ENCODE measurements at places on chromosomes 16 and 17.

DNA sequence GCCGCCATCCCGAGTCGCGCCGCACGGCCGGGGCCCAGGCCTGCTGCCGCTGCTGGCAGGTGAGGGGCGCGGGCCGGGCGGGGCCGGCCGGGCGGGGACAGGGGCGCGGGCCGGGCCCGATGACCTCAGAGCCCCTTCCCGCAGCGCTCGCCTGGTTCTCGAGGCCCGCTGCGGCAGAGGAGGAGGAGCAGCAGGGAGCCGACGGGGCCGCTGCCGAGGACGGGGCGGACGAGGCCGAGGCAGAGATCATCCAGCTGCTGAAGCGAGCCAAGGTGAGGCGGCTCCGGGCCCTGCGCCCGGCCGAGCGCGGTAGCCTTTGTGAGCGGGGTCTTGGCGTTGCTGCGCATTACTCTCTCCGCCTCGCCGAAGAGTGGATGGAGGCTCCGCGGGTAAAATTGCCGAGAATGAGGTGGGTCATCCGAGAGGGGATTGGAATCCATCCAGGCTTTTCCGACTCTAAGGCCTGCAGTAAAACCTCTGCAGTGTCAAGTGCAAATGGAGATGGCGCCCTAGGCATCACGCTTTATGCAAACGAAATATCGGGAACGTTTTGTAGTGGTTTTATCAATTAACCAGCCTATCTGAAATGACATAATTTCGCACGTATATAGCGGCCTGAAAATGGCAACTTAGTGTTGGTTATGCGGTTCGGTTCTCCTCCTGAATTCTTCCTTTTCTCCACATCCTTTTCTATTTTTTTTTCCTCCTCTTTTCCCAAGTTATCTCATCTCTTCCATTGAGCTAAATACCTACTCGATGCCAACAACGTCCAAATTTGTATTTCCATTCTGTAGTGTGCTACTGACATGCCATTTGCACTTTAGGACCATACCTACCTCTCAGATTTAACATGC, 577 bp downstream of the TTC19 start:
- peak overlapping the region; percentile 92 for H3K27ac ChIP-seq
- peak; percentile 49 for DNase-seq
- peaks cover 28% of the 10 kb centered on the region for H3K4me1 ChIP-seq
- H3K4me3 ChIP-seq: peak overlapping the region; percentile 96

DNA sequence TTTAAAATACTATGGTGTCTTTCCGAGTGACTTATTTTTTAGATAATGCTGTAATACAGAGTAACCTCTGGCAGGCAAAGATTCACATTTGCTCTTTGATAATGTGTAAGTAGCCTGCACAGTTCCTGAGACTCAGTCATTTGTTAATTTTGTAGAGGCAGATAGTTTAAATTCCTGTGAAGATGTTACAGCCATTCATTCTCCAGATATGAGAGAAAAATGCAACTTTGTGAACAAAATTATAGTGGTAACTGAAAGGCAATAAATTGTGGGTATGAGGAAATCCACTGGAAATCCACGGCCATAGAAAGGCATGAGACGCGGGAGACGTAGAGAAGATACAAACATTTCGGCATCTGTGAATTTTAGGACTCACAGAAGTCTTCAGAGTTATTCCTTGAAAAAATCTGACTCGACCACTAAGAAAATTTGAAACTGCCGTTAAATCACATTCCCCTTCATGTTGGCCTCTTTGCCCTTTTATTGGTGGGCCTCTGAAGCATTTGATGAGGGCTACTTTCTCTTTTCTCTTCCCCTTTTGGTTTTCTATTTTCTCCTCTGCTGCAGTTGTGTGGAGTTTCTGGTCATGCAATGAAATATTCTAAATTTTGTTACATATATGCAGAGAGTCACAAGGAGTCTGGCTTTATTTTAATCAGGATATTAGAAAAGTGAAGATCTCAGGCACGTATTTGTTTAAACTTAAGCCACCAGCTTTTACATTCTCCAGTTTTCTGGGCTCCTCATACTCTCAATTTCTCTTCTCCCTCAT, 18.8 kb downstream of the HS3ST3A1 start:
- DNase-seq: no peak
- peaks cover 7% of the 10 kb centered on the region for H3K27me3 ChIP-seq
- no peaks in the 10 kb centered on the region for H3K4me1 ChIP-seq

GRCh38 chr17:49450735-49451134, 36.1 kb upstream of the PHB1 start:
- no peak overlapping the region for H3K4me3 ChIP-seq
- no peak for DNase-seq
- H3K27ac ChIP-seq: no peak overlapping the region
- H3K4me1 ChIP-seq: no peaks in the 10 kb centered on the region
- no peaks in the 10 kb centered on the region for H3K27me3 ChIP-seq

GRCh38 chr17:81408049-81408448, 12.8 kb downstream of the BAHCC1 start:
- H3K4me1 ChIP-seq: peaks cover 15% of the 10 kb centered on the region
- H3K4me3 ChIP-seq: no peak overlapping the region
- peaks cover 41% of the 10 kb centered on the region for H3K27me3 ChIP-seq
- no peak for DNase-seq

DNA sequence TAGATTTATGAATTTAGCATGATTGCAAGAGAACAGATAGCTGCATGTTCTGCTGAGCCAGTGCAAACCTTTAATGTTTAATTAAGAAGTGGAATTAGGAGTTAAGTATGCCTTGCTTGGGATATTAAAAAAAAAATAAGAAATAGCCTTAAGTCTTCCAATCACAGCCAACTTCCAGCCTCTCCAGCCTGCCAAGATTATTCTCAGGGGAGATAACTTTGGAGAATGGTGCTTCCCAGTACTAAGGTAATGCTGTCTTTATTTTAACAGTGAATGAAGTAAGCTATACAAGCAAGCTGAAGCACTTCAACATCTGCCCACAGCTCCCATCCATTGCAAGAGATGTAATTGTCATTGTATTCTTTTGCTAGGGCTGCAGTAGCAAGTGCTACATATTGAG, 389.5 kb upstream of the ASIC2 start:
- H3K27me3 ChIP-seq: no peaks in the 10 kb centered on the region
- H3K27ac ChIP-seq: no peak overlapping the region
- H3K4me3 ChIP-seq: no peak overlapping the region

- H3K4me3 ChIP-seq: no peak overlapping the region
- no peak overlapping the region for H3K27ac ChIP-seq
- no peaks in the 10 kb centered on the region for H3K27me3 ChIP-seq
- no peaks in the 10 kb centered on the region for H3K36me3 ChIP-seq
Measured at GRCh38 chr17:77345260-77345910, 204.6 kb downstream of the SEC14L1 start.

Data from activated CD8-positive, alpha-beta T cell treated with anti-CD3 and anti-CD28 coated beads for 36 hours (primary cell).